Pulmonary artery endothelial cell (primary cell): ENCODE measurements at places on chromosomes 3 and 15.

DNA sequence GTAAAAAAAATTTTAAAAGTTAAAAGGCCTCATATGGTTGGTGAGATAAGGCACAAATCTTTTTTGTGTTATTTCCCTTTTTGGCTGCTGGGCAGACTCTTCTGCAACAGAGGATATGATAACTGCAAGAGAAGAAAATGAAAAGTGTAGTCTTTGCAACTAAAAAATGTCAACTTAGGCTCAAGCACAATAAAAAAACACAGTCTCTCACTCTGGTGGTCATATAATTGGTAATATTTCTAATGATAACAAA is 15.4 kb downstream of the COMMD2 start:
- no peak for DNase-seq

GRCh38 chr15:49801796-49802195 is 180.9 kb downstream of the DTWD1 start:
- no peak for DNase-seq

DNA sequence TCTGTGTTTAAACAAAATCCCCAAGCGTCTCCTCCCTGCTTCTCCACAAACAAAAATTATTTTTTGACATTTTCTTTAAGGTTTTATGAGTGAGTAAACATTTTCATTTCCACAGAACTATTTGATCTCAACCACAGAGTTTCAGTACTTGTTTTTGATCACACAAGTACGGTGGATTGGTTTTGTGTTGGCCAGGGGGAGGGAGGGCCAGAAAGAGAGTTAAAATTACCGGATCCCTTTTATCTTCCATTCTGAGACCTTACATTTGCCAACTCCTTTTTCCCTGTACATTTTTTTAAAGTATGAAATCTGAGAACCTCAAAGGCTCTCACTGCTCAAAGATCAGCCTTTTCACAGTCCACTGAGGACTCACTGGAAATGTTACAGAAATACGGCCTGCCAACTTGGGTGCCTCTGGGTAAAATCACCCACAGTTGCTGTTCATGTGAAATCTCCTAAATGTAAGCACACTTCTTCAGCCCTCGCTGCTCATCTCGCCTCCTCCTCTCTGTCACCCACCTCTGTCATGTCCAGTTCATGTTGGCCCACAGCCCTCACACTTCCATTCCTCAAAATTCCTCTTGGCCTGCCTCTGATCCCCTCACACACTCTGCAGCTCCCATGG is 1.7 kb downstream of the HOMER2 start:
- no peak for DNase-seq

DNA sequence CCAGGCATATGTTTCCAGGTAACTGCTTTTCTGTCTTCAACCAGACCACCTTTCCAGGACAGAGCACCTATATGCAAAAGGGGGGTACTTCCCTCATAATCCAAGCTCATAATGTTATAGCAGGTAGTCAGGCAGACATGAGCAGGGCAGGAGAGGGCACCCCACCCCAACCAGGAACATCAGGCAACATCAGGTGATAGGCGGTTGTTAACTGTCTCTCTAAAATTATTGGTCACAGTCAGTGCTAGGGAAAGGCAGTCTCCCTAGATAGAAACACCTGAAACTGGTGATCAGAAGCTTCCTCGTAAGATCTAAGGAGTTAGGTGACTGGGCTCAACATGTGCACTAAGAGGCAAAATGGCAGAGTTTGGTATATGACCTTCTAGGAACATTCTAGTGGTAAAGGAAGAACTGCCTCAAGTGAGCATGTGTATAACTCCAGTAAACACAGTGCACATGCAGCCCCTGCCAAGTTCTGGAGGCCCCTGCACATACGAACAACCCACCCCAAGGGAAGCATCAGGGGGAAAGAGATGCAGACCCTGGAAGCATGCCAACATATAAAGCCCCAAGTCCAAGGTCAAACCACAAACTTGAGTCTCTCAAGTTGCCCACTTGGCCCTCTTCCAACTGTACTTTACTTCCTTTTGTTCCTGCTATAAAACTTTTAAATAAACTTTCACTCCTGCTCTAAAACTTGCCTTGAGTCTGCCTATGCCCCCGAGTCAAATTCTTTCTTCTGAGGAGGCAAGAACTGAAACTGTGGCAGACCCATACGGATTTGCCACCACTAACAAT is 270.9 kb downstream of the ULK4 start:
- DNase-seq = peak; percentile 13

DNA sequence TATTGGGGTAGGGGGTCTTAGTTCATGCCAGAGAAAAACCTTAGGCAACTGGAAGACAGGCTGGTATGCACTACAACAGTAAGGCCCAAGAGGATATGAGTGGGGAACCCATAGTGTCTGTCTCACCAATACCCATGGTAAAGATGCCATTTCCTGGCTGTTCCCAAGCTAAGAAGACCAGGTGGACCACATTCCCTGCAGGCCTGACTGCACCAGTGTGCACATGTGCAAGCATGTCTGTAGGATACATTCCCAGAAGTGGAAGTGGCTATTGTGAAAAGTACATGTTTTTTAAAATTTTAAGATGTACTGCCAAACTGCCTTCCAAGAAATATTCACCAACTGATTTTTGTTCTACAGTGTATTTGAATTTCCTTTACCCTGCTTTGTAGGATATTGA is 207.3 kb upstream of the CTNNB1 start:
- no peak for DNase-seq

DNA sequence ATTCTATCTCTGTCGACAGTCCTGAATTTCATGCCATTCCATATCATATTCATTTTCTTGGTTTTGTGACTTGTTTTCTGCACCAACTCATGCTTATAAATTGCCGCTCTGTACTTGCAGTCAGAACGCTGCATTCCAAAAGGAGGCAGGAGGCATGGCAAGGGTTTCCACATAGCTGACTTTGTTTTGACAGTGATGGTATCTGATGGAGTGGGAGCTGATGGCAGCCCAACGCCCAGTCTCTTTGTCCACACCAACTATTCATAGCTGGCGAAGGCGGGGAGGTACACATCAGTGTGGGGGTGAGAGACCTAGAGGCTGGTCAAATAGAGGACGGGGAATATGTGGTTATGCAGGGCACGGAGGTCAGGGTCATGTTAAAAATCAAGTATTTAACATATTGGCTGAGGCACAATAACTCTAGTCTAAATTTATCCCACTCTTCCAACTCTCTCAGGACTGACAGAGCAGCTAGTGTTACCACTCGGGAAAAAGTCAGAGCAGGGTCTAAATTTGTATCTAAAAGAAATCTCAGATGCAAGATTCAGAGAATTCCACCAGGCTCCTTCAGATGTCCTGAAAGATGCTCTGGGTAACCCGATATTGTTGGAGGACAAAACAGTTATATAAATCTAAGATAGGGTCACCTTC is 67.8 kb upstream of the ATP13A3 start:
- no peak for DNase-seq

DNA sequence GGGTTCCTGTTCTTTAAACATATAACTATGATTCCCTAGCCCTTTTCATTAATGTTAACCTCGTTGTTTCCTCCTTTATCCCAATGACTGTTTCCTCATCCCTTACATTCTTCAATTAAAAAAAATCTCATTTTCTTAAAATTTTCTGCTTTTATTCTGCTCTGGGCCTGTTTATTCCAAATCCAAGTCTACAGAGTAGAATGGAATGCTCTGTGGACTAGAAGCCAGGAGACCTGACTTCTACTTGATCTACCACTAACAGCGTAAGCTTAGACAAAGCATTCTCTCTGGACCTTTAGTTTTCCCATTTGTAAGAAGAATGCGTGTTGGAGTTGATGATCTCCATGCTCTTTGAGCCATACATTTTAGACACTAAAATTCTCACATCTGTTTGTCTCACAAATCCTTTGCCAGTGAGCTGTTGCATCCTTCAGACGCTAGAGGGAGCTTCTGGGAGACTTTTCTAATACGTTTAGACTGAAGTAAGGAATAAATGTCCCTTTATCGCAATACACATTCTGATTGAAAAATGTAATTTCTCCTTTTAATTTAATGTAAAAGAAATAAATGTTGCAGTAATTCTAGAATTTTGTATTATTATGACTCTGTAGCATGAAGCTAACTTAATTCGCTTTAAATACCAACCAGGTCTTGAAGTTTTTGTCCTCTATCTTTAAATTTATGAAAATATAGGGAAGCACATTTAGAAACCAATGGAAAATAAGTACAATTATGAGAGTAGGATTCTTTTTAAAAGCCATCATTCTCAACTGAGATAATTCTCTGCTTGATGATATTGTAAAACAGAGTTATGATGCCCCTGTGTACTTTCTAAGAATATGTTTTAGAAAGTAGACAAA is 21.7 kb upstream of the GMNC start:
- peak; percentile 24 for DNase-seq

- DNase-seq = no peak
Observed at GRCh38 chr3:58562498-58562897, 14.7 kb downstream of the FAM107A start.

DNA sequence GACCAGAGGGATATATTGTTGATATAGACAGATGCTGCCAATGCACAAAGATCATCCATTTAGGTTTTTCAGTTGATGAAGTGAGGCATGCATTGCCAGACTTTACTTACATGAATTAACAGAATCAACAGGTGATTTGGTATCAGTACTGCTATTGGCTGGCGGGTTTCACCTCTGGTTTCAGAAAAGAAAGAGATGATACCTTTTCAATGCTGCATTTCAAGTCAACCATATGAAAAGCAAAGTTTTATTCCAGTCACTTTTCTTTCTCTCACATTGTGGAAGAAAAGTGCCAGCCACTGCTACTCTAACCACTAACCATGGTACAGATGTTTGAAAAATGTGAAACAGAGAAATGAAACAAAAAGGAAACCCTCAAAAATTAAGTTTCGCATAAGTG is 289.1 kb downstream of the TIGIT start:
- DNase-seq = no peak

GRCh38 chr15:62209322-62209721 is 44.2 kb upstream of the C2CD4B start:
- DNase-seq = no peak

GRCh38 chr15:89192766-89193165 is 28.6 kb downstream of the RLBP1 start:
- peak; percentile 47 for DNase-seq

DNA sequence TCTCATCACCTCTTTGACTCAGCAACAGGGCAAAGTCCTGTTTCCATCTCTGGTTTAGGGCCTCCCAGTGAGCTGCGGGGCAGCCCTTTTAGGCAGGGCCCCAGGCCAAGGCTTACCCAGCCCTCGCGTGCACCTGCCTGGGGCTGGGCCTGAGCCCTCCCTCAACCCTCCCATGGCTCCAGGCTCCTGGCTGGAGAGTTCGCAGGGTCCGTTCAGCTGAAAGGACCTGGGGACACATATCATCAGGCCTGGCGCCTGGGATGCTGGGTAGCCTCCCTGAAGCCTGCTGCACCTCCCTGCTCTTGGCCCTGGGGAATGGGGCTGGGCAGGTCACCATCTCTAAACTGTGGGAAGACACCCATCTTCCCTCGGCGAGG is 29.7 kb downstream of the HDAC11 start:
- no peak for DNase-seq

DNA sequence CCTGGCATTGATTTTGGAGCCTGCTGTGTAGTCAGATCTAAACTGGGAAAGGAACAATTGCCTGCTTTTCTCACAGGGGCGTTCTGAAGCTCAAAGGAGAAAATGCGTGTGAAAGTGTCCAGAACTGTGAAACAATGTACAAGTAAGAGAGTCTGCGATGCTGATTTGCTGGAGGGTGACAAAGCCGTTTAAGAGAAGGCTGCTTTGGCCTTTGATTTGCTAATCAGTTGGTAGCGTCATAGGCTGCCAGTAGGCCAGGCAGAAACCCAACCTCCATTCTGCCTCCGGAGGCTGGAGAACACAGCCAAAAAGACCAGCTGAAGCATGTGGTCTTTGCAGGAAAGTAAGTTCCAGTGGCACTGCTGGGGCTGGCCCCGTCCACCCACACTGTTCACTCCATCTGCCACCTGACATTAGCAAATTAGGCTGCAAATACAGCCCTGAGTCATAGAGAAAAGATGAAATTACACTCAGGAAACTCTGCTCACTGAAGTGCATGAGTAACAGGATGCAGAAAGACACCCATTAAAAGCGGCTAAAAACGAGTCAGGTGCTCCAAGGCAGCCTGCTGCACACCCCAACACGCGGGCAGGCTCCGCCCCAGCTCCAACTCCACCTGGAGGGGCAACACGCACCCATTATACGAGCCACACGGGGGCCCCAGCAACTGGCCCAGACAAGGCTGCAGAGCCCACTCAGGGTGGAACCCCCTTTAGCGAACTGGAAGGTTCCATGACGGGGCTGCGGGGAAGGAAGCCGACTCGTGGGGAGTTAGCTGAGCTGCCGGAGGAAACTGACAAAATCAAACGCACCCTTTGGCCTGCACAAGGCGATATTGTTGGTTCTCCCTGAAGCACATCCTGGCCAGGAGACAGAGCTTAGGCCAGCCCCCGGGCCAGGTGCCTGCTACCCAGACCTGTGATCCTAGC is 31.6 kb downstream of the ZDHHC19 start:
- DNase-seq = no peak

- DNase-seq = no peak
Observed at GRCh38 chr3:56185827-56186226, 282.4 kb downstream of the ERC2 start.

- peak; percentile 22 for DNase-seq
Observed at GRCh38 chr15:74291101-74292071, 55.3 kb downstream of the CCDC33 start.
